Fibroblast of pulmonary artery (primary cell): ENCODE measurements at places on chromosomes 11 and 22.

- peak; percentile 1 for DNase-seq
Observed at GRCh38 chr11:18492888-18493287, 33.9 kb downstream of the TSG101 start.

DNA sequence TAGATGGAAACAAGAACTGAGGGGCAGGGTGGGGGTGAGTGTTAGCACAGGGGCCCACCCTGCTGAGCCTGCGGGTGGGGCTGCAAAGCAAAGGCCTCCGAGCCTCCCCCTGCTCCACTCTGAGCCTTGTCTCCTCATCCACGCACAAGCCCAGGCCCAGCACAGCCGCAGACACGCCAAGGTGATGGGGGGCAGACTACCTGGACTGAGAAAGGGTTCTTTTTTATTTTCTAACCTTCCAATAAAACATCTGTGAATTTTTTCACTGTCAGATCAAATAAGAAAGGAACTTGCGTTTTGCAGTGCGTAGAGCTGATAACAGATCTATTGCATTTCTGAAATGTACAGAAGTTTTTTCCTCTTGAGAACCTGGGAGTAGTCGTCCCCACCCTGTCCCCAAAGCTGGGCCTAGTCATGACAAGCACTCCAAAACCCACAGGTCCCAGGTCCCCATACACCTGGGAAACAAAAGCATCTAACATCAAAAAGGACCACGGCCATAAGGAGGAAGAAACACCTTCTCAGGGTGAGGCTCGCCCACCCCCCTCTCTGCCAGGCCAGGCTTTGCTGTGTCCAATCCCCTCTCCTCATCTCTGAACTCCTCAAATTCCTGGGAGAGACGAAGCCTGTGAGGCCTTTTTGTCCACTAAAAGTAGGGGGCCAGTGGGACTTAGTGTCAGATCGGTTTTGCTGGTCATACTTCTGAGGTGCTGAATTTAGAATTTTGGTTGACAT, 22.7 kb upstream of the CD5 start:
- DNase-seq, result no peak

DNA sequence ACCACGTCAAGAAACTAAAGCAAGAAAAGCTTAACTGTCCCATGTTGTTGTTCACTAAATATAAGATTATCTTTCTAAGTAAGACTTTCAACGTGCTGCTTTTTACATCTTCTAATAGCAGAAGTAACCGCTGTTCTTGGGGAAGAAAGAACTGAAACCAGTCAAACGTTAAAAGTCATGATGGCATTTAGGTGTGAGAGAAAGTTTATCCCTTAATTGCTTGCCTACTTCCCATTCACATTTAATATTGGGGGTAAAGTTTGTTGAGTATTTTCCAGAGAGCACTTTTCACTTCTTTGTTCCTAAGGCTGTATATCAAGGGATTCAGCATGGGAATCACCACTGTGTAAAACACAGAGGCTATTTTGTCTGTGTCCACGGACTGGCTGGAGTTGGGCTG, 970 bp downstream of the OR5B21 start:
- no peak for DNase-seq

- DNase-seq, result no peak
Observed at GRCh38 chr11:89177691-89178231, at the start of gene TYR. TSS of gene TYR (plus strand) at chr11:89177875. CDS start at chr11:89177954, 79 bp downstream.

DNA sequence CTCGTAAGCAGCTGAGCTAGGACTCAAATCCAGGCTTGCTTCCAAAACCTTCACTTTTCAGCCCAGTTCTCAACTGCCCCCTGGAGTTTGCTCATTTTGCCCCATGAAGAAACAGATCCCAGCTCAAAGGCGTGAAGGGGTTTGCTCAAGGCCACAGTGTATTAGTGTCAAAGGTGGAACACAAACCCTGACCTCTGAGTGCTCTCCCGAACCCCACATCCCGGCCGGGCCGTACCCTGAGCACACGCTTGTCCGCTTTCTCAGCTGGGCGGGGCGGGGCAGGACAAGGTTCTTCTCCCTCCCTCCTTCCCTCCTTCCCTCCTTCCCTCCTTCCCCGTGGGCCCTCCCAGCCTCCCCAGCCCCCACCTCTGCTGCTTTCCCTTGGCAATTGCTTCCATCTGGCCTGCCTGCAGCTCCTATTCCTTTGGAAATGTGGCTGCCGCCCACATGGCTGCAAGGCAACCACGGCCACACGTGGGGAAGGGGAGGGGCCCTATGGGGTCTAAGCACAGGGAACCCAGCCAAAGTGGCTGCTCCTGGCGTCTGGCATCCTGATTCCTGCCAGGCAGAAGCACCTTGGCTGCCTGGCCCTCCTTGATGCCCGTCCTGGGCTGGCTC, 4.1 kb downstream of the ST3GAL4 start:
- peak; percentile 56 for DNase-seq

DNA sequence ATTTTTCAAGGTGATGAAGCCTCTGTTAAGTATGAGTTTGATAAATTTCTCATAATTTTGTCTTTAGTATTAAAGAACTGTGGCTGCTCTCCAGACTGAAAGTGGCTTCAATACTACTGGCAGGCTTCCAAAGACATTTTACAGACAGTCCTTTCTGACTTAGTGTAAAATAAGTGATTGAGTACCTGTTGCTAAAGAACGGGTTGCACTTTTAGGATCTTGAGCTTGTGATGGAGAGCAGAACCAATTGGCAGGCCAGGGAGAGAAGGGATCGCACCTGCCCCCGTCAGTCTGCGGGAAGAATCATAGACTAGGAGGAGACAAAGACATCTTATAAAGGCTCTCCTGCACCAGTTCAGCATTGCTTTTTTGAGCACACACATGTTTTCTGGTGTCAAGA, 4.4 kb downstream of the NCAM1 start:
- DNase-seq, result no peak

GRCh38 chr22:43396934-43397457, 14.8 kb upstream of the MPPED1 start:
- no peak for DNase-seq

DNA sequence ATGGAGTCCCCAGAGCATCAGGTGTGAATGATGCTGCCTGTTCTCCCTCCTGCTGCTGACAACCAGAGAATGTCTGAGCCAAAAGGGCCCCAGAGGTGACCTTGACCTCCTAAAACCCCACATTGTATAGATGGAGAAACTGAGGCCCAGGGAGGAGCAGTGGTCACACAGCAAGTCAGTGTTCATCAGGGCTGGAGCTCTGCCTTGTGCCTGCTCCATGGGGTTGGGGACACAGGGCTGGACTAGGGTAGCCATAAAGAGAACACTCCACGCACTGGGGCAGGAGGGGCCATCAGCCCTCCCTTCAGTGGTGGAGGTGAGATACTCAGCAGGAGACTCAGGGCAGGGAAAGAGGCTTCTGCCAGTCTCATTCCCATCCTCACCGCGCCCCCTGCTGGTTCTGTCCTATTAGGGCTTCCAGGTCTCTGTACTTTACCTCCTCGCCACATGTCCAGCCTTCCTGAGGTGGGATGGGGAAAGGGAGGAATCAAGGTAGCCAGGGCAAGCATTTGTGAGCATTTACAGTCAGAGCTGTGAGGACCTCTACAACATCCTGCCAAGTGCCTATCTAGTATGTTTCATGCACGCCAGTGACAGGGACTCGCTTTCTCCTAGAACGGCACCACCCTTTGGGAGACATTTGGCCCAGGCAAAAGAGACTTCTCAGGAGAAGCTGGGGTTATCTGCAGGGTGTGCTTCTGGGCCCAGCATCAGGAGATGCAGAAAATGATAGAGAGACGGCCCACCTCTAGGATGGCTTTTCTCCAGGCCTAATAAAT, 43.2 kb downstream of the NEU3 start:
- DNase-seq, result peak; percentile 82

DNA sequence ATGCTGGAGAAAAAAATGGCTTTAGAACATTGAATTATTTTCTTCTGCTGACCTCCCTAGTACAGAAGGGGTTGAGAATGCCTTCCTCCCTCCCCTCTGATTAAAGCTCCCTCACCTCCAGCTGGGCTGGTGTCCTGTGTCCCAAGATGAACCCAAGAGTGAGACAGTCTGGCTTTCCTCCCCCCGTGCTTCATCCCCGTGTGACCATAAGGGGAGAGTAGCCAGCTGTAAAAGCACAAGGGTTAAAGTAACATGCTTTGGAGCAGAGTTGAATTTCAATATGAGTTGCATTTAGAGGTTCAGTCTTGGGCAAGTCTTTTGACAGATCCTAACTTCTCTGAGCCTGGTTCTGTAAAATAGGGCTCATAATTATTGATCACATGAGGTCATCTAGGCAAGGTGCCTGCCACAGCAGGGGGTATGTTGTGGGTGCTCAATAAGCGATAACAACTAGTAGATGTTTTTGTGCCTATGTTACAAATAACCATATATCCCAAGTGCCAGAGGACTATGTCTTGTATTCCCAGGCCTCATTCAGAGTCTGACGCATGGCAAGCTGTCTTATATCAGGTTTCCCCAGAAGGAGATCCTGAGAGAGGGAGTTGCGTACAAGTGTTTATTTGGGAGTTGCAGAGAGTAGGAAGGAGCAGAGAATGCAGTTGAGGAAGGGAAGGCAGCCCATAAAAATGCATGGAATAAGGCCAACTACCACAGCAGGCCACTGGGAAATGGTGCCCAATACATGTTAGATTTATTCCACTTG, 4.1 kb downstream of the PRG2 start:
- DNase-seq, result no peak

GRCh38 chr11:95547976-95548375, 241.6 kb downstream of the FAM76B start:
- no peak for DNase-seq

DNA sequence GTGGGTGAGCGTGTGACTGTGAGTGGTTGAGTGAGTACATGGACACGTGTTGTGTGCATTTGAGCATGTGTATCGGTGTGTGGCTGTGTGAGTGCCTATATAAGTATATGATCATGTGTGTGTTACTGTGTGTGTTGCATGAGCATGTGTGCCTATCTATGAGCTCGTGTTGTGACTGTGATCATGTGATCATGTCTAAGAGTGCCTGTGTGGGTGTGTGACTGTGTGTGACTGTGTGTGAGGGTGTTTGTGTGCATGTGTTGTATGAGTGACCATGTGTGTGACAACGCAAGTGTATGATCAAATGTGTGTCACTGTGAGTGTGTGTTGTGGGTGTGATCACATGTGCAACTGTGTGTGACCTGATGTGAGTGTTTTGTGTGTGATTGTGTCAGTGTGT, 88.8 kb downstream of the UBASH3B start:
- DNase-seq, result no peak

- no peak for DNase-seq
Observed at GRCh38 chr11:25068451-25068850, 571.6 kb downstream of the LUZP2 start.

GRCh38 chr11:11989774-11990744, 18.4 kb downstream of the DKK3 start:
- peak; percentile 75 for DNase-seq

DNA sequence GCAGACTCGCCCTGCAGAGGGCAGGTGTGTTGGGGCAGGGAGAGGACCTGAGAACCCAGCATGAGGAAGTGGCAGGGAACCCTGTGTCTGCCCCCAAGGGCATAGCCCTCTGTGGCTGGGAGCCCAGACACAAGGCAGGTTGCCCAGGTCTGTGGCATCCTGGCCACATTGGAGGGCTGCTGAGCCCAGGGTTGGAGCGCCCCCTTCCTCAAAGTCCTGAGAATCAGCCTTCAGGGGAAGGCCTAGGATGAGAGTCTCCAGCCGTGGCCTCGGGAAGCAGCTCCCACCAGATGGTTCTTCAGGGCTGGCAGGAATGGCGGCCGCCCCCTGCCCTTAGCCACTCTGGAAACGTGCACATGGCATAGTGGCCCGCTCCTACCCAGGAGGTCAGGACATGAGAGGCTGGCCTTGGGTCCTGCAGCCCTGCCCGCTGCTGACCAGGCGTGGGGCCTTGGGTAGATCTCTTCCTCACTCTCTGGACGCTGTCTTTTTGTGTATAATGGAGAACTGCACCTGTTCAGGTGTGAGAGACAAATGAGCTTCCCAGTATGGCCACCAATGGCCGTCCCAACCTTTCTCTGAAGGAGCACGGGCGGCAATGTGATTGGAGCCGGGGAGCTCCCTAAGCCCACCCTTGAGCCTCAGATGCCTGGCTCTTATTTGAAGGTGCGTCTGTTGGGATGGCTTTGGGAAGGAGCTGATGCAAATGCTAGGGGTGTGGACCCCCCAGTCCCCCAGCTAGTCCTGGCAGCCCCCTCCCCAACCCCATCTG, 4.6 kb upstream of the CDC42BPG start:
- DNase-seq, result no peak

GRCh38 chr22:46841522-46841921, 79.1 kb downstream of the TBC1D22A start:
- DNase-seq, result no peak

DNA sequence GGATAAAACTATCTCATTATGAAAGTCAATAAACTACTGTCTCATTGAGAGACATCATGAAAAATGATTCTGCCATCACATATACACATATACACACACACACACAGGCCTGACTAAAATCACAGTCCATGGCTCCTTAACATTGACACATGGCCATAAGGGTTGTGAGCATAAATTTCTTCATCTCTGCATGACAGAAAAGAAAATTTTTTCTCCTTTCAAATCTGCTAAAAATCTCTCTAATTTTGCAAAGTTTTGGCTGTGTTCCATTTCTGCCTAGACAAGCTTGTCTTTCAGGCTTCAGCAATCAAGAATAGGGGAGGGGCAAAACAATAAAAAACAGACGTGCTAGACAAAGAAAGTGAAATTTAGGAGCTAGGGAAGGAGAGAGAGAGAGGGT, 324.5 kb downstream of the LRRC4C start:
- DNase-seq, result no peak

- DNase-seq, result no peak
Observed at GRCh38 chr22:39661842-39662685, 91.5 kb downstream of the CACNA1I start.

DNA sequence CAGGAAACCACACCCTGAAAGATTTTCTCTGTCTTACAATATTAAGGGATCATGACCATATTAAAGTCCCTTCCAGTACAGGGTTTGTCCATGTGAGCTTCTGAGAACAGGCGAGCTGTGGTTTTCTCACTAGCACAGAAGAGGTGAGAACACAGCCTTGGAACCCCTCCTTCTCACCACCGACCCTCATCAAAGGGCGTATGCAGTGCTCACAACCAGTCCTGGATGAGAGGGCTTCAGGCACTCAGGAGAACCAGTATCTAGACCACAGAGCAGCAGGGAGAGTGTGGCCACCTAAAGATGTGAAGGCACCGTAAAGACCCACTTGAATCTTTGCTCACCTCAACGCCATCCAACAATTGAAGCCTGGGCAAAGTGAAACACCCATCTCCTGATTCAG, 397.0 kb downstream of the ETS1 start:
- DNase-seq, result no peak

DNA sequence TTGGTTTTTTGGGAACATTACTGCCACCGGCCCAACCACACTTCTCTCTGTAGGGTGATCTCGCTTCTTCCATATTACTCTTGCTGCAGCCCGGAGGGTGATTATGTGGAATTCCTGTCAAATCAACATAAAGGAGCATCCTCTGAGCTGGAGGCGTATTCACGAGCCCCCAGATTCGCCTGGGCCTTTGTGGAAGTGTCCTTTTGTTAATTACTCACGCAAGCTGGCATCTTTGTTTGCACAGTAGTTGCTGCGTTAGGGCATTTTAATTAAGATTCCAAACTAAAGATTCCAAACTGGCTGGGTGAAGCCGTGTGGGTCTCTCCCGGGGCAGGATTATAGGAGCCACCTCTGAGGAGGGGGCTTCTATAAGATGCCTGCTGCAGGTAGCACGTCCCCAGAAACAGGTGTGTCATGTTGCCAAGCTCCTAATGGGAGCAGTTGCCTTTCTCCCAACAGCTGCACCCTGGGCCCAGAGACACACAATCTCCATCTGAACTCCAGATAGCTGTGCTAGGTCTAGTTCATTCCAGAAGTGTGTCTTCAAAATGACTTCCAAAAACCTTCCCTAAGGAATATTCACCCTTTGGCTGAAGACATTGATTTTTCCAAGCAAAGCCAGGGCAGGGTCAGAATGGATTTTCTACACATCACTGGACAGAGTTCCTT, 40.9 kb downstream of the SHISAL1 start:
- DNase-seq, result no peak

GRCh38 chr11:17121981-17122380, 44.5 kb upstream of the RPS13 start:
- DNase-seq, result no peak
